ENCODE measurements at places on chromosomes 5 and 9. TPM values are rescaled to one million over a fixed set of nuclear protein-coding genes. Genes with fewer than 3 reads are reported as not detected.

GRCh38 chr9:28155067-28155466 lies 581.8 kb upstream of the C9orf72 start:
- H3K27ac ChIP-seq: no peak overlapping the region
- no peaks in the 10 kb centered on the region for H3K27me3 ChIP-seq
- no peak for DNase-seq
- no peak overlapping the region for H3K4me3 ChIP-seq
- H3K36me3 ChIP-seq: no peaks in the 10 kb centered on the region

DNA sequence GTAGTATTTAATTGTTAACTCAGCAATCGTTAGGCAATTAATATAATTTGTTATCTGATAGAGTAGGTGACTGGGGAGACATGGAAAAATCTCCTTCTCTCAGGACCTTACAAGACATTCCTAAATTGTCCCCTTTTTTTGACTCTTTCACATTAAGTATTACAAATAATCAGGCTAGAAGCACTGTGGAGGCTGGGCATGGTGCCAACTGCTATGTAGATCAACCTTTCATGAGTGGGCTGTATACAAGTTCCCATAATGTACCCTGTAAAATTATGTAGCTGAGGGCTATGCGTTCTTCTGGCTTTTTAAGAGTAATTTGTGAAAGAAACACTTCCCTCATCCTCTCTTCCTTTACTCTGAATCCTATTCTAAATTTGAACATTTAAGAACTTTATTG lies 140.2 kb downstream of the NFIB start:
- no peak overlapping the region for H3K4me3 ChIP-seq
- no peaks in the 10 kb centered on the region for H3K27me3 ChIP-seq
- peaks cover 10% of the 10 kb centered on the region for H3K4me1 ChIP-seq
- no peak overlapping the region for H3K27ac ChIP-seq
- no peaks in the 10 kb centered on the region for H3K36me3 ChIP-seq
- no peak for DNase-seq

DNA sequence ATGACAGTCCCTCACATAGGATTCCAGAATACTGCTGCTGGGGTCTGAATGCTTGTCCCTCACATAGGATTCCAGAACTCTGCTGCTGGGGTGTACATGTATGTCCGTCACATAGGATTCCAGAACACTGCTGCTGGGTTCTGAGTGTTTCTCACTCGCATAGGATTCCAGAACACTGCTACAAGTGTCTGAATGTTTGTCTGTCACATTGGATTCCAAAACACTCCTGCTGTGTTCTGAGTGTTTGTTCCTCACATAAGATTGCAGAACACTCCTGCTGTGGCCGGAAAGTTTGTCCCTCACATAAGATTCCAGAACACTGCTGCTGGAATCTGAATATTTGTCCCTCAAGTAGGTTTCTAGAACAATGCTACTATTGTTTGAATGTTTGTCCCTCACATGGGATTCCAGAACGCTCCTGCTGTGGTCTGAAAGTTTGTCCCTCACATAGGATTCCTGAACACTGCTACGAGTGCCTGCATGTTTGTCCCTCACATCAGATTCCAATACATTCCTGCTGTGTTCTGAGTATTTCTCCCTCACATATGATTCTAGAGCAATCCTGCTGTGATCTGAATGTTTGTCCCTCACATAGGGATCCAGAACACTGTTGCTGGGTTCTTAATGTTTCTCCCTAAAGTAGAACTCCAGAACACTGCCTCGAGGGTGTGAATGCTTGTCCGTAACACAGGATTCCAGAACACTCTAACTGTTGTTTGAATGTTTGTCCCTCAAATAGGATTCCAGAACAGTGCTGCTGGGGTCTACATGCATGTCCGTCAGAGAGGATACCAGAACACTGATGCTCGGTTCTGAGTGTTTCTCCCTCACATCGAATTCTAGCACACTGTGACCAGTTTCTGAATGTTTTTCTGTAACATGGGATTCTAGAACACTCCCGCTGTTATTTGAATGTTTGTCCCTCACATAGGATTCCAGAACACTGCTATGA lies 200.4 kb downstream of the FOXD4L6 start:
- H3K36me3 ChIP-seq: no peaks in the 10 kb centered on the region
- H3K27me3 ChIP-seq: no peaks in the 10 kb centered on the region
- no peak overlapping the region for H3K27ac ChIP-seq
- no peaks in the 10 kb centered on the region for H3K4me1 ChIP-seq
- H3K4me3 ChIP-seq: no peak overlapping the region

GRCh38 chr5:61860978-61861377 lies 445.0 kb upstream of the KIF2A start:
- no peak for DNase-seq
- no peaks in the 10 kb centered on the region for H3K36me3 ChIP-seq
- no peaks in the 10 kb centered on the region for H3K27me3 ChIP-seq
- H3K4me3 ChIP-seq: no peak overlapping the region

Gene IRX4
- polyA plus RNA-seq: 0.06 TPM

Gene MCC
- 0.69 TPM for polyA plus RNA-seq

Gene CENPH
- 11.3 TPM for polyA plus RNA-seq

All from sigmoid colon (tissue), 7 donors.